Stimulated activated CD4-positive, alpha-beta T cell treated with anti-CD3 and anti-CD28 coated beads, Interleukin-2, amount 100 ng/mL, for 48 hours (primary cell): ENCODE measurements at places on chromosomes 7 and 10.
A peak's percentile ranks its signal among the peaks of the same experiment; 100 is the strongest.

DNA sequence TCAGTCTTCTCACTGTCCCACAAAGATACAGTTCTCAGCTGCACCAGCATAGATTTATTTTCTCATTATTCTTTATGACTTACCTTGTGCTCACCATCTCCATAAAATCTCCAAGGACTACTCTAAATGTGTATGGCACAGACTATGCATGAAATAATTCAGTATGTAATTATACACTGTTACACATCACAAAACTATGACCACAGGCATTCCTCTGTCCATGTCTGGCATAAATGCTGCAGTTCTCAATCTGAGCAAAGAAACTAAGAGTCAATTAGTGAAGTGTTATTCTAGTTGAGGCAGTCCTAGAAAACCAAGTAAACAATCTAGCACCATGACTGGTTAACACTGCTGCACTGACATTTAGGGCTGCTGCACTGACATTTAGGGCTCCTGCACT lies 2.7 kb downstream of the CYCS start:
- DNase-seq: no peak

DNA sequence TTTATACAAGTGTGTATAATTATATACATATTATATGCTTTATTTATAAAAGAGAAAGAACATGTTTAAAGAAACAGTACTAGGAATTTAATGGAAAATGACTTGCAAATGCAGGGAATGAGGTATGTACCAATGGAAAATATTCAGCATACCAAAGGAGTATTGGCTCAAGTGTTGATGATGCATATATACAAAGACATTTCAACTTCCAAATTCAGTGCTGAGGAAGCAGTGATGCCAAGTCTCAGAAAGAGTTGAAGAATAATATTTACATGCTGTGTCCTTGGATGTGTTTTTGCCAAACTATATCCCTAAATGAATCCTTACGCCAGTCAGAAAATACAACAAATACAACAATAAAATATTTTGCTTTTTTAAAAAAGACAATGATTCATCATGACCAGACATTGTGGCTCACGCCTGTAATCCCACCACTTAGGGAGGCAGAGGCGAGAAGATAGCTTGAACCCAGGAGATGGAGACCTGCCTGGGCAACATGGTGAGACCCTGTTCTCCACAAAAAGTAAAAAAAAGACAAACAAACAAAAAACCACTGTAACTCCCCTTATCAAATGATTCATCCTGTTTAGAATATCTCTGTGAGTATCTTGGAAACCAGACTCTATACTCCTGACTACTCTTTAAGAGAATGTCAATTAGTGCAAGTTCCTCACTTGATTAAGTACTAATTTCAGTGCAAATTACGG lies 157.2 kb downstream of the CHRM2 start:
- no peak for DNase-seq

GRCh38 chr10:109030581-109031210 lies 892.6 kb downstream of the XPNPEP1 start:
- DNase-seq: no peak

DNA sequence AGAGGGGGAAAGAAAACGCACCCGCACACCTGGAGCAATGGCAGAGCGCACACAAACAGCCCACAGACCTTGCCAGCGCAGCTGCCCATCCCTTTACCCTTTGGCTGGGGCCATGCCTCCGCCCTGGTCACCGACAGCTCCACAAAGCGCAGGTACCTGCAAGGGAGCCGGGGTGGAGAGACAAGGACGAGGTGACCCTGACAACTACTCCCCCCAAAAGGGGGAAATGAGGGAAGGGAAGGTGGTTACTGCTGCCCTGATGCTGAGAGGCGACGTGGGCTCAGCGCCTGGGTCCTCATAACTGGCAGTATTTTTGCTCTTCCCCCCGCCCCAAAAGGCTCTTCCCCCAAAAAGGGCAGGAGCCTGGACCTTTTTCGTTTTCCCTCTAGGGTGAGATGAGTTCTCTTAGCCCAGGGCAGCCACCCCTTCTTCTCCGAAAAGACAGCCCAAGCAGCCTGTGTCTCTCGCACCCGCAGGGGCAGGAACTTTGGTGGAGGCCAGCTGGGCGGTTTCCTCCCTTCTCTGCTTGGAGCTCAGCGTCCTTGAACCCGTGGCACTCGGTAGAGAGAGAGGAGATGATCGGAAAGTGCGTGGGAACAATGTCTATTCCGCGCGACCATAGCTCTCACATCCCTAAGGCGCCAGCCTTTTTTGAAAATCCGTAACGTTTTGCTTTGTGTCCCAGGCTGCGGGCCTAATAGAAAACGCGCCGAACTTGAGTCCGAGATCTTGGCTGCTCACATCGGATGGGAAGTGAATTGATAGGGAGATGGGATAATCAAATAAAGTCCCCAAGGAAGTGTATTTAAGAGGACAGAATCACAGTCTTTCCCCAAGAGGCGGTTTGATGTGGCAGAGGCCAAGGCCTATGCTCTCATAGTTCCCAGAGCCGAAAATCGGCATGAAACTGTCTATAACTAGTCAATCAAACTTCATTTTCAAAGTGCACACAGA lies 1.0 kb downstream of the NKX2-3 start:
- DNase-seq: no peak

- DNase-seq: no peak
These were observed 2.6 kb downstream of the SYNPO2L start for GRCh38 chr10:73653195-73653594.

DNA sequence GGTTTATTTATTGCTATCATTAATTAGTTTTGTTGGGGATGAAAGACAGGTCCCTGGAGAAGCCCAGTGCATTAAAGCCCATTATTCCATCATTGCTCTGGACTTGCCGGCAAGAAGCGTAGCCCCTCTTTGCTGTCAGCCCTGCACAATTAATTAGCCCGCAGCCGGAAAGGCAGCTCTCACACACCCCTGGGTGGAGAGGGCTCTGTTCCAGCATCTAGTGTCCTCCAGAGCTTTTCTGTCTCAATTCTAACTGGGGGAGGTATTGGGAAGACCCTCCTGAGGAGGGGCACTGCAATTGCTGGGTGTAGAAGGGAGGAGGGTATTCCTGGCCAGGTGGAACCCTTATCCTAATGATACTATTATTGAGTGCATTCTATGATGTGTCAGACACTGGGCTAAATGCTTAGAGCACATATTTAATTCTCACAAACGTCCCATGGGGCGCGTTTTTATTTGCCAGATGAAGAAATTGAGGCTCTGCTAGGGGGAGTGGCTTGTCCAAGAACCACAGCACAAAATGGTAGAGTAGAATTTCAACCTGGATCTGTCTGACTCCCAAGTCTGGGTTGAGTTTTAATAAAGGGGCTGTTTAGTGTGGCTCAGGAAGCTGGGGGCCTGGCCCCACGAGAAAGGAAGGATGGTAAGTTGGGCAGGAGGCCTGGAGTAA lies 148.1 kb upstream of the PCBD1 start:
- no peak for DNase-seq

GRCh38 chr10:27474741-27475140 lies 29.4 kb upstream of the RAB18 start:
- no peak for DNase-seq

- DNase-seq: no peak
These were observed 30.3 kb downstream of the GSTO2 start for GRCh38 chr10:104299031-104299904.

DNA sequence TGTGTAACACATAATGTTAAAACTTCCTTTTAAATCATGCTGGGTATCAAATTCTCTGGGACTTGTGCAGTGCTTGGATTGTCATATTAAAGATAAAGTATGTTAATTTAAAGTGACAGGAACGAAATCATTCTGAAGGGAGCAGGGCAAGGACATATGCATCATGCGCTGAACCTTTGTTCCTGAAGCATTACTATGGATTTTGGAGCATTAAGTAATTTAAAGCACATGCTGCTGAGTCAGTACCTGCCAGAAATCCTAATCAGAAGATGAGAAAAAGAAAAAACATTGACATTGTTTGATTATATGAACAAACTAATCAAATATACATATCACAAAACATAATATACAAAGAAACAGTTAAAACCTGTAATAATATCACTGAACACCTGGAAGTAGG lies 101.4 kb downstream of the MICU1 start:
- DNase-seq: no peak

DNA sequence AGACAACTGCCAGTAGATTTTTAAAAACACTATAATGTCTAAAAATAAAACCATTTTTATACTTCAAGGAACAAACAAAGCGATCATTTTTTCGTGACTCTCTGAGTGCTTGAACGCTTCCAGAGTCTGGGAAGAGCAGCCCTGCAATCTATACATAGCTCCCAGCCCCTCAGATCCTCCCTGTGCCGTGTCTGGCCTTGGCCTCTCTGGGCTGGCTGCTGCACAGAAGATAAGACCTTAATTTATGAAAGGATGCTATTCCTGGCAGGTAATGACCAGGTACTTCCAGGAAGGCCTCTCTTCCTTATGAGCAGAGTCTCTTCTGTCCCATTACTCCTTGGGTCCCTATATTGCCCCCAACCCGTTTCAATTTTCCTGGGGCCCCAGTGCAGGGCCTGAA lies 200.9 kb upstream of the AOAH start:
- no peak for DNase-seq

DNA sequence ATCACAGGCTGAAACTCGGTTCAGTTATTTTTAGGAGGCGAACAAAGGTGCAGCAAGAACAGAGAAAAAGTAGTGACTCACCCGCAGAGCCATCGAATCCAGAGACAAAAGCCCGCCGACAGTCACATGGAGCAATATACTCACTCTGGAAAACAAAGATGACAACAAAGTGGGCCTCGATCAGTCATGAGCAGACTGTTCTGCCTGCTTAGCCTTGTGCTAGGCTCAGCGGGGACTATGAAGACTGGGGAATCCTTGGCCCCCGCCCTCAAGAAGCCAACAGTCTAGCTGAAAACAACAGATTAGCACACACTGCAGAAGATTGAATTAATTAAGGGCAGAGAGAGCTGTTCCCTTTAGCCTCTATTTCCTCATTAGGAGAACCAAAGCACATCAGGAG lies 30.4 kb downstream of the XPNPEP1 start:
- no peak for DNase-seq

- no peak for DNase-seq
These were observed 42.0 kb downstream of the PRR15 start for GRCh38 chr7:29605671-29606070.

- DNase-seq: no peak
These were observed 25.9 kb upstream of the NPFFR1 start for GRCh38 chr10:70309661-70310060.

DNA sequence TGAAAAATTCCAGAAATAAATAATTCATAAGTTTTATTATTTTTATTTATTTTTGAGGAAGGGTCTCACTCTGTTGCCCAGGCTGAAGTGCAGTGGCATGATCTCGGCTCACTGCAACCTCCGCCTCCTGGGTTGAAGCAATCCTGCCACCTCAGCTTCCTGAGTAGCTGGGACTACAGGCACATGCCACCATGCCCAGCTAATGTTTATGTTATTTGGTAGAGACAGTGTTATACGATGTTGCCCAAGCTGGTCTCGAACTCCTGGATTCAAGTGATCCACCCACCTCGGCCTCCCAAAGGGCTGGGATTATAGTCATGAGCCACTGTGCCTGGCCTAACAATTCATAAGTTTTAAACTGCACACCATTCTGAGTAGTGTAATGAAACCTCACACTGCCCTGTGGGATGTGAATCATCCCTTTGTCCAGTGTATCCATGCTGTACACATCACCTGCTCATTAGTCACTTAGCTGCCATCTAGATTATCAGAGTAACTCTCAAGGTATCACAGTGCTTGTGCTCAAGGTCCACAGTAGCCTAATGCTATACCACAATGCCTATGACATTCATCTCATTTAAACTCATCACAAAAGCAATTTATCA lies 17.9 kb downstream of the RTKN2 start:
- no peak for DNase-seq

GRCh38 chr7:135492151-135492550 lies 17.8 kb downstream of the CNOT4 start:
- DNase-seq: no peak

GRCh38 chr7:37759526-37759925 lies 76.0 kb downstream of the GPR141 start:
- DNase-seq: no peak

- peak; percentile 27 for DNase-seq
These were observed 541 bp downstream of the ELMO1 start for GRCh38 chr7:37448011-37448635.

GRCh38 chr7:108268200-108268820 lies 138.1 kb upstream of the LAMB4 start:
- DNase-seq: no peak

DNA sequence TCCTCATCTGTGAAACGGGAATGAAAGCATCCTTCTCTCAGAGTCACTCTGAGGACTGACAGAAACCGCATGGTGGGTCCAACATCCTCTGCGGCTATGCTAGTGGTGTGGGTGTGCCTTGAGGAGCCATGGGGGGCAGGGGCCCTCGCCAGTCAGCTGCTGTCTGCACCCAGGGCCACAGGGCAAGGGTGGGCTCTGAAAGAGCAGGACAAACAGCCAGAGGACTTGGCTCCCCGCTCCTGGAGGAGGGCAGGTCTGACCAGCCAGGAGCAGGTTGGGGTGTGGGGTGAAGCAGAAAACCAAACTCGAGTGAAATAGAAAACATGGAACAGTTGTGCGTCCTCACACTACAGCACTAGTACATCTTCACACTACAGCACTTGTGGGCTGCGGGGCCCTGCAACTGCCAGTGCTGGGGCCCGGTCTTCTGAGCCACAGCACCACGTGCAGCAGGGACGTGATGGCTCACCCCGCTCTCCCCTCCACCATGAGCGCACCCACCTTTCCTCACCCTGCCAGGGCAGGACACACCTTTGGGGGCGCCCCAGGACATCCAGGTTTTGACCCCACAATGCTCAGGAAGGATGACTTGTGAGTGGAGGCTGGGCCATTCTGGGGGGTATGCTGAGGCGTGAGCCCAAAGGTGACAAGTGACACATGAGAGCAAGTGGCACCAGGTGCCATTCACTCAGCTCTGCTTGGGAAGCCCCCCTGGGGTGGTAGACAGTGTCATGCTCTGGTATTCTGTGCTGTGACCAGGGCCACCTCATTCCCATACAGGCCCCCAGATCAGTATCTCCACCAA lies 96.1 kb upstream of the RET start:
- no peak for DNase-seq

- no peak for DNase-seq
These were observed 13.4 kb downstream of the LRRC17 start for GRCh38 chr7:102925976-102926782.

GRCh38 chr7:100211342-100211780 lies 8.4 kb upstream of the PVRIG start:
- no peak for DNase-seq

GRCh38 chr7:99129001-99129400 lies 14.9 kb downstream of the SMURF1 start:
- no peak for DNase-seq
